ENCODE measurements at places on chromosomes 5 and 9.

DNA sequence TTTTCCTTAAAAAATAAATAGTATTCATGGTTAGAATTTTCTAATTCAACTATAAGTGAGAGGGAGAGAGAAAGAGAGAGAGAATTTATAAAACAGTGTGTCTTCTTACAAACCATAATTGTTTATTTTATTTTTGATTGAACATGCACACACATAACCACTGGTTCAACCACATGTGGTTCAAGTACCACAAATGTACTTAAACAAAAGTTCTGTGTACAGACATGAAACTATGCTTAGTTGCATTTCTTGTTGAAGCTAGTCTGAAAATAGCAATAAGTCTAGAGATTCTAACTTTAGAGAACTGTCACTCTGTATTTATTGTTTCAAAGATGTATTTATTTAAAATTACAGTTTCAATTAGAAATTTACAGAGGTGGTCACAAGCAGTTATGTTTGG lies 130.6 kb upstream of the PDE4D start:
- no peak for DNase-seq

DNA sequence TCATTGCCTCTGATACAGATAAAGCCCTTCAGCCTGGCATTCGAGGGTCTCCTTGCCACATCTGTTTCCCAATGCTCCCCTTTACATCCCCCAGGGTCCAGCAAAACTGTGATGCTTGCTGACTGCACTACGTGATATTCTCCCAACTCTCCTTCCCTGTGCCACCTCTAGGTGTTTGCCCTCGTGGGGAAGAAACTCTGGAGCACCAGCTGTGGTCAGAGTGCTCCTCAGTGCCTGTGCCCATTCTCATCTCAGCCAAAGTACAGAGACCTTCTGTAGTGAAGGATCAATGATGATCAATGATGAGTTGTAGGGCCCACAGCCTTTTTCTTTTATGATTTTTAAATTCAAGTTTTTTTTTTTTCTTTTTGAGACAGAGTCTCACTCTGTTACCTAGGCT lies 40.3 kb upstream of the MELK start:
- no peak for DNase-seq

- DNase-seq: no peak
Observed at GRCh38 chr9:91231619-91232018, 130.1 kb downstream of the AUH start.

DNA sequence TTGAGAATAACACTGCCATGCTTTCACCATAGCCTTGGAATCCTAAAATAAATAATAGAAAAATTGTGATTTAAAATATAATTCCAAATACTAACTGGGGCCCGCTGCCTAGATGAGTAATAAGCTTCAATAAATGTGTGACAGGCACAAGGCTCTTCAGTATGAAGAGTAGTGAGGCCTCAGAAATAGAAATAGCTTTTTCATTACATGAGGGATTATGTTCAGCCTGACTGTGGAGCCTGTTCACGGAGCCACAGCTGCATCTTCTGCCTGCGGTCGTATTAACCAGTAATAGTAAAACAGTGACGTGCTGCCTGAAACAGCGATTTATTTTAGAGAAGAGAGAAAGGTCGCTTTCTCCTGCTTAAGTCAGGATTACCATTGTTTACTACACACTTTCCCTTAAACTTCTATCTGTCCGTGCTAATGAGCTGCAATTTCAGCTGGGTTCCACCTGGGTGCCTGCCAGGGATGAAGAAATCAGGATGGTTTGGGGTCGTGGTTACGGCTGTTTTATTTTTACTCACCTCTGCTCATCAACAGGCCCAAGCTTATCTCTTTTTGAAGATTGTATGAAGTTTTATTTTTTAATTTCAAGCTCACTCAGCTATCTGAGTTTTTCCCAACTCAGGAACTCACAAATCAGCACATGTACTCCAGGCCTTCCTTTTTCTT lies 284.9 kb upstream of the WWC1 start:
- no peak for DNase-seq

DNA sequence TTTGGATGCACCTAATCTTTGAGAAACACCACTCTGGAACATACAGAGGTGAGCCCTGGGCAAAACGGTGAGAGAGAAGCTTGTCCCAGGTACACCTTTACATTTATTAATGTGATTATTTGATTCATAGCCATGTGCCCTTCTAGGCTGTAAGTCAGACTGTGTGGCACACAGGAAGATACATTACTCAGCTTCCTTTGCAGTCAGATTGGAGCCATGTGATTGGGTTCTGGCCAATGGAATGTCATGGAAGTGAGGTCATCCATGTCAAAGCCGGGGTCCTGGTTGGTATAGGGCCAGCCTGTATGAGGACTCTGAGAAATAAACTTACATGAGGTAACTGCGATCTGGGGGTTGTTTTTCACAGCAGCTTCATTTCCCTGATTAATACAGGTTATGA lies 106.8 kb upstream of the CD180 start:
- DNase-seq: no peak

DNA sequence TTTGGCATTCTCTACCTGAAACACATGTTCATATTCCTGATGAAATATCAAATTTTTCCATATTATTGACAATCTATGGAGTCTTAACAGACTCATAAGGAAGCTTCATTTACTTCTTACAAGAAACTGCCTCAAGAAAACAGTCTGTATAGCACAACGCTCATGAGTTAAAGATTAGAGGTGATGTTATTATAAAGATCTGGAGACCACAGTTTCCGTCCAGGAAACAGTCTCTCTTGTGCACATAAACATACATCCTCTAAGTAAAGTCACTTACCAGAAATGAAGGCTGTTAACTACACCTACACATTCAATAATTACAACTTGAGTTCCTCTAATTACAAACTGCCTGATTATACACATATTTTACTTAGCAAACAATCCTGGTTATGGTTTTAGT lies 86.9 kb downstream of the RAPGEF6 start:
- DNase-seq: no peak
